Fibroblast of villous mesenchyme (primary cell): ENCODE measurements at places on chromosomes 13 and 19.
A peak's percentile ranks its signal among the peaks of the same experiment; 100 is the strongest.

DNA sequence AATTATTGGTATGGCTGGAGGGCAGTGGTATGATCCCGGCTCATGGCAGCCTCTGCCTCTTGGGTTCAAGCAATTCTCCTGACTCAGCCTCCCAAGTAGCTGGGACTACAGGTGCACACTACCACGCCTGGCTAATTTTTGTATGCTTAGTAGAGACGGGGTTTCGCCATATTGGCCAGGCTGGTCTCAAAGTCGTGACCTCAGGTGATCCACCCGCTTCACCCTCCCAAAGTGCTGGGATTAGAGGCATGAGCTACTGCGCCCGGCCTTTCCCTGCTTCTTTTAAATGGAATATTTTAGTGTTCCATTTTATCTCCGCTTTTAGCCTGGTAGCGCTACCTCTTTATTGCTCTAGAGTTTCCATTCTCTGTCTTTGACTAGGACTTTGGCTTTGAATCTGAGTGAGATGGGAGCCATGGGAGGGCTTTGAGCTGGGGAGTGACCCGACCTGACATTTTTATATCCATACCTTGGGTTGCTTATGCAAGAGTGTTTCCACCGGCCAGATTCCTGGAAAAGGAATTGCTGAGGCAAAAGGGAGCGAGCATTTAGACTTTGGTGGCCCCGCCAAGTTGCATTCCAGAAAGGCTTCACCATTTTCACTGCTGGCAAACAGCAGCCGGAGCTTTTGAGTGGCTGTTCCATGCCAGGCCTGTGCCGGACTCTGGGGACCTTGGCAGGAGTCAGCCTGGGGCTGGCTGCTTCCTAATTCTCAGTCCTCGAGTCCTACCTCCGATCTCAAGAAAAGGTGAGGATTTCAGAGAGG lies 22.9 kb downstream of the BICRA start:
- peak; percentile 35 for DNase-seq

- DNase-seq, result no peak
Measured at GRCh38 chr19:16363133-16363851, 38.7 kb downstream of the KLF2 start.

DNA sequence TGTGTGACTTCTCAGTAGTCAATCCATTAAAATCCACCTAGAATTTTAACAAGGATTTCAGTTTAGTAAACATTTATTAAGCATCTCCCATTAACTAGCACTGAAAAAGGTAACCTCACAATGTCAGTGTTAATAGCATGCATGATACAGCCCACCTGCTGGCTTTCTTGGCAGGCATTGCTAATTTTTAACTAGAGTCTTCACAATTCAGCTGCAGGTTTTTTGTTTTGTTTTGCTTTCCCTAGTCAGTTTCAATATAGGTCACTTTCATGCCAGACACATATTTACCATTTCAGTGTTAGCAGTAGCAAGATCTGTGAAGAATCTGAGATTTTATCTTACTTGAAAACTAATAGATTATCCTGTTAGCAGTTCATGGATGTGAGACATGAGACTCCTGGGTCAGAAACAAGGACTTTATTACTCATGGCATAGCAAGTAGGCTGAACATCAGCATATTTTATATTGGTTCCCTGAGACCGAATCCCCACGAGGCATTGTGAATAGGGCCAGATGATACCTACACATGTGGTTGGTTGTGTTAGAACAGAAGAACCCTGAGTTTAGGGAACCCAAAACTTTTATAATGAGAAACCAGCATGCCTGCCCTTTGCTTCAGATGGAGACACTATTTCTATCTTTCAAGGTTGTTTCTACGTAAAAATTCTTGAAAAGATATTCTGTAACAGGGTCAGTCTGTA lies 198.0 kb upstream of the HTR2A start:
- DNase-seq, result no peak

GRCh38 chr13:71867131-71867814 lies at the start of gene DACH1:
Gene DACH1 (minus strand): TSS chr13:71867204.
- DNase-seq, result peak; percentile 87

- no peak for DNase-seq
Measured at GRCh38 chr13:39462428-39462827, 140.6 kb downstream of the LHFPL6 start.

- peak; percentile 51 for DNase-seq
Measured at GRCh38 chr13:97212601-97213040, 9.5 kb upstream of the MBNL2 start.

DNA sequence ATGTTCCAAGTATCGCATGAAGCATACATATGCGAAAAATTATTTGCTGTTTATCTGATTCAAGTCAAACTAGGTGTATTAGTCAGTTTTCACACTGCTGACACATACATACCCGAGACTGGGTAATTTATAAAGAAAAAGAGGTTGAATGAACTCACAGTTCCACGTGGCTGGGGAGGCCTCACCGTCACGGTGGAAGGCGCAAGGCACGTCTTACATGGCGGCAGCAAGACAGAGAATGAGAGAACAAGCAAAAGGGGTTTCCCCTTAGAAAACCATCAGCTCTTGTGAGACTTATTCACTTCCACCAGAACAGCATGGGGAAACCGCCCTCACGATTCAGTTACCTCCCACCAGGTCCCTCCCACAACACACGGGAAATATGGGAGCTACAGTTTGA lies 13.0 kb upstream of the PROZ start:
- no peak for DNase-seq

DNA sequence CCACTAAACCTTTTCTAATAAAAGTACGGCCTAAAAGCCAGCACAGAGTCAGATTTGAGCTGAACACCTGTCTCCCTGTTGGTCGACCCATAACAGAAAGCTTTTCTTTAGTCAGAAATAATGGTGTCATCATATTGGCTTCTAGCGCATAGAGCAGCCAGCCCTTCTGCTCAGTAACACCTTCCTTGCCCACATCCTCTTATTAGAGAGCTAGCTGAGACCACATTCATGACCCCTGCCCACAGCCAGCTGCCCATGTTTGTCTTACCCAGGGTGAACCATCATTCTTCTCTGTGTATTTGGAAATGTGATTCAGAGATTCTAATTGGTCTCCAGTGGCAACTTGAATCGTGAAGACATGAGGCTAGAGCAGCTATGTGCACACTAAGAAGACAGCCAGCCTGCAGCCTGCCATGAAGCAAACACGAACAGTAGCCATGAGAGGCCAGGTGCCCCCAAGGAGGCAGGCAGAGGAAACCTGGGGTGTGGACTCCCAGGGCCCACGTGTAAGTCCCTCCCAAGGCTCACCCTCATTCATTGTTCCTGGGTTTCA lies 82.3 kb upstream of the PDCD5 start:
- DNase-seq, result no peak

GRCh38 chr13:25253702-25254101 lies 33.6 kb downstream of the MTMR6 start:
- no peak for DNase-seq

- DNase-seq, result no peak
Measured at GRCh38 chr19:17803264-17803896, 8.4 kb downstream of the B3GNT3 start.

DNA sequence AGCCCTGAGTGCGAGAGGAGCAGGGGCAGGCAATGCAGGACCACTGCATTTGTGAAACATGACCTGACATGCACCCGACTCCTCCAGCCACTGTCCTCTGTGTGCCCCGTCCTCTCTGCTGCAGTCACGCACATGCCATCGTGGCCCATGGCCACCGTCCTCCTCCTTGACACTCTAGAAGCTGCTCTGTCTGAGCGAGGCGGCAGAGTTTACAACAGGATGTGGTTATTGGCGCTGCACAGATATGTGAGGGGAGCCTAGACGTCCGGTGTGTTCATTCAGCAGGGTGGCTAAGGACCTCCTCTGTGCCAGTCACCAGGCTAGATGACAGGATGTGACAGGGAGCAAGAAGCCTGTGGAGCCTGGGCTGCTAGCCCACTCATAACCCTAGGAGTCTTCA lies 277.8 kb downstream of the FOXO1 start:
- peak; percentile 55 for DNase-seq

DNA sequence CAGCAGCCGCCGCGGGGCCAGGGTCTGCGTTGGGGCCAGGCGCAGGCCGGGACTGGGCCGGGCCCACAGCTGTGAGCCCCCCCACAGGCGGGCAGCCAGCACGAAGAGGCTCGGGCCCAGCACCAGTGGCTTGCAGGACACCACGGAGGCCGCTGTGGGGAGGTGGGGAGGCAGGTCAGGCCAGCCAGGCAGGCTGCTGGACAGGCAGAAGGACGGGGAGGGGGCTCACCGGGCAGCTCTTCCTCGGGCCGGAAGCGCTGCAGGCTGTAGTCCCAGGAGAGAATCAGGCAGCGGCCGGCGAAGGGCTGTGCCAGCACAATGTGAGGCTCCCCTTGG lies 8.3 kb downstream of the LGI4 start:
- DNase-seq, result no peak

- no peak for DNase-seq
Measured at GRCh38 chr13:99237981-99238662, 20.1 kb downstream of the GPR18 start.

DNA sequence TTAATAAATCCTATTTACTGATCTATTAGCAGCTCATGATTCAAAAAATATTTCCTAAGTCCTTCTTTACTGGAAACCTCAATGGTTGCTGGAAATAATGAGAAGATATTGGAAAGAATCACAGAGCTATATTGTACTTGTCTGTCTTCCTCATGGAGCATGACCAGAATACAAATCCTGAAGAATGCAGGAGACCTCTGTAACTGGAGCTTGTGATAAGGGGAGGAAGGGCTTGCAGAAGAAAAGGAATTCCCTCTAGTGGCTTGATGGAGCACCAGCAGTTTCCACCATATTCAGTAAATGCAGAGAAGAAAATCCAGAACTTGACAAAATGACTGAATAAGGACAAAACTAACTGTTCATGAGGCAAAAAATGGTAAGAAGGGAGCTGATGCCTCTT lies 1333.1 kb downstream of the EFNB2 start:
- DNase-seq, result peak; percentile 27

- DNase-seq, result no peak
Measured at GRCh38 chr19:13071444-13072187, 31.0 kb downstream of the LYL1 start.

DNA sequence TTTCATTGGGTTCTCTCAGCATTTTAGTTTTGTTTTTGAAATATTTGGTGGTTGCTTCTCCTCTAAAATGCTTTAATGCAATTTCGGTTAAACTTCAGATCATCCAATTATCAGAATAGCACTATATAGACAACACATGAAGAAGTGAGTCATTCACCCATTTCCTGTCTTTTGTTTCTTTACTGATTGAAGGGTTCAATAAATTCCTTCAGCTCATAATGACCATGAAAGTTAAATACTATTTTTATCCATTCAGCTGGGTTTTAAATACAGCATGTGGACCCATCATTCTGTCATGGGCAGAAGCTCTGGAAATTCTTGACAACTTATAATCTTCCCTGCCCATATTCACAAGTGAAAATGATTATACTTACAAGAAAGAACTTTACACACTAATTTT lies 187.2 kb downstream of the ITGBL1 start:
- DNase-seq, result no peak

- DNase-seq, result peak; percentile 51
Measured at GRCh38 chr13:31982124-31982523, 49.5 kb upstream of the FRY start.

- DNase-seq, result no peak
Measured at GRCh38 chr19:34263745-34264237, 9.4 kb downstream of the GARRE1 start.

DNA sequence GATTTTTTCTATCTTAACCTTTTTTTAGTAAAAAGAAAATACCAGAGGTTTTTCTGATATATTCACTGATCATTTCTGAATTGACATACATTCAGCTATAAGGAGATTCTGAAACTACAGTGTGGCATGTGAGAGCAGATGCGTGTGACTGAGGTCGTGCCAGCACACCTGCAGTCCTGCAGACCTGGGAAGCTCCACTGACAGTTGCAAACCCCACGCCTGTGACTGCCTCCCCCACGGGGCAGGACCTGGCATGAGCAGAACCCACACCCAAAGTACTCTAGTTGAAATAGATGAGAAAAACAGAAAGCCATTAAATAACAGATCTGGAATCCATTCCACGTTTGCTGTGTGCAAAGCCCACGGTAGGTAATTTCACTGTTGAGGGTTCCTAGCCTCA lies 80.7 kb downstream of the TEX29 start:
- DNase-seq, result no peak

DNA sequence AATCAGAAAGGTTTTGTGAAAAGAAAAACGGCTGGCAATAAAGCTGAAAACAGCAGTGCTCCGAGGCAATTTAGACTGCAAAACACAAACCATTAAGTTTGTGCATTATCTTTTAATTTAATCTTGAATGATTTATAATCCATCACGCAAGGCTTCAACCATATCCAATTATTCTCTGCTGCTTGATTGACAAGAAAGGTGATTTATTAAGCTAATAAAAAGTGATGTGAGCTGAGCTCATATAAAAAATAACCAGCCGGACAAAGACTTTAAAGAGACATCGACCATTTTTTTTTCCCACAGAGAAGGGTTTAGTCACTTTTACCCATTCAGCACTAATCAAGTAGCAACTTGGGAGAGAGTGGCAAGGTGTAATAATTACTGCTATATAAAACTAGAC lies 33.6 kb downstream of the TSHZ3 start:
- no peak for DNase-seq

DNA sequence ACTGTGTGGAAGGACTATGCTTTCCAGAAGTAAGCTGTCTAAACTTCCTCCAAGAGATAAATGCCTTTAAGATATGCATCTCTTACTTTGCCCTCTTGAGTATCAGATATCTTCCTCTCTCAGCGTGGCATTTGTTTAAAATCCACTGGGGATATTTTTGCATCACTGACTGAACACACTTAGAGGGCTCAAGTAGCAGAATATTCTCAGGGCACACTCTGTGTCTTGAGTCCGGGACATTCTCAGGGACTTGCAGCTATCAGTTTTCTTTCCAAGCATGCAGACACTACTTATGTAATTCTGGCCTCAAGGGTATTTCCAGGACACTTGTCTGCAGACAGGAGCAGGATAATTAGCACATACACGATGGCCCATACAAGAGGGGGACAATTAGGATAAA lies 84.7 kb downstream of the ERCC5 start:
- DNase-seq, result no peak

DNA sequence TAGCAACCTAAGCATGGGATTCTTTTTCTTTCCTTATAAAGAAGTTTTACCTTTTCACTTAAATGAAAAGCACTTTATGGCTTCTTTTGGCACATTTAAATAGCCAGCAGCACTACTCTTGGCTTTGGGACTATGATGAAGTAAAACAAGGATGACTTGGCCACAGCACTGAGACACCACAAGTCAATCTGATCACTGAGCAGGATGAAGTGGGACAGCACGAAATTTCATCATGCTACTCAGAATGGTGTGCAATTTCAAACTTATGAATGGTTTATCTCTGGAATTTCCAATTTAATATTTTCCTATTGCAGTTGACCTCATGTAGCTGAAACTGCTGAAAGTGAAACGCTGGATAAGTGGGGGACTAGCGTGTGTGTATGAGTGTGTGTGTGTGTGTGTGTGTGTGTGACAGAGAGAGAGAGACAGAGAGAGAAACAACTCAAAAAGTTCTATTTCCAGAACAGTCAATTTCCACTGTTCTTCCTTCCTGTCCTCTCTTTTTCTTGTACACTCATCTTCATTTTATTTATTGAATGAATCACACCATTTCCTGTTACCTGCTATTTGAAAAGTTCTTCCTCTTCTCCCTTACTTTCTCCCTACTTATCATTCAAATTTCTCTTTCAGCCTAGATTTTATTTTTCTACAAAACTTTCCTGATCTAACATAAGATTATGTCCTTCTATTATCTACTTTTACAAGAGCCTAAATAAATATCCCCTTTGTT lies 414.2 kb upstream of the MIR17HG start:
- no peak for DNase-seq
